Retinal pigment epithelial cell (primary cell): ENCODE measurements at places on chromosomes 2 and 18.

DNA sequence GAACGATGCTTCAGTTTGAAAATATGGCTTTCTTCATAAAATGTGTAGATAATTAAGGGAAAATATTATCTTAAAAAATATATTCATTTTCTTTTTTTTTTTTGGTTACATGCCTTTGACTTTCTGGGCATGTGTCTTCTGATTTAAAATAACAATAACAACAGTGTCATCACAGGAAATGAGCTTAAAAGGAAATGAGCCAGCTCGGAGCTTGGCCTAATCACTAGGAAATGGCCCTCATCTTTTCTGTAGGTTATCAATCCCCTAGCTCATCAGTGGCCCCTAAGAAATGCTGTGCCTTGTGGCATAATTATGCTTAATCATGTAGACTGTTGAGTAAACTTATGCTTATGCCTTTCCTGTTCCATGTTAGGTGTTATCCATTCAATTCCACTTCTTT lies 141.8 kb upstream of the FHL2 start:
- no peak for DNase-seq

DNA sequence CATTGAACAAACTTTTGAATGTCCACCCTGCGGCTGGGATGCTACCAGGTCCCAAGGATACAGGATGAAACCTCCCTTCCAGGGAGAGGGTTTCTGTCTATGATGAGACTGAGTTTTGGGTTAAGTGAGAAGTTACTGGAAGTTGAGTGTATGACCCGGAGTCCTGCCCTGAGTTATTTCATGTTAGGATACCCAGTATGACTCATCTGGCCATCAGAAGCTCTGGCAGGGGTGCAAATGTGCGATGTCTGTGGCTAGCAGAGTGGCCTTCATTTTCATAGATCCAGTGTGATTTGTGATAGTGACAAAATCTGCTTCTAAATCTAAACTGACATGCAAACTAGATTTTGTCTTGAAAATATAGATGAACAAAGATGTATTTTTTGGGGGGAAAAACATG lies 55.3 kb downstream of the KCTD1 start:
- DNase-seq = no peak

- DNase-seq = no peak
Observed at GRCh38 chr2:51219468-51219867, 187.5 kb upstream of the NRXN1 start.

- DNase-seq = no peak
Observed at GRCh38 chr2:206164261-206164862, 4.7 kb downstream of the EEF1B2 start.

DNA sequence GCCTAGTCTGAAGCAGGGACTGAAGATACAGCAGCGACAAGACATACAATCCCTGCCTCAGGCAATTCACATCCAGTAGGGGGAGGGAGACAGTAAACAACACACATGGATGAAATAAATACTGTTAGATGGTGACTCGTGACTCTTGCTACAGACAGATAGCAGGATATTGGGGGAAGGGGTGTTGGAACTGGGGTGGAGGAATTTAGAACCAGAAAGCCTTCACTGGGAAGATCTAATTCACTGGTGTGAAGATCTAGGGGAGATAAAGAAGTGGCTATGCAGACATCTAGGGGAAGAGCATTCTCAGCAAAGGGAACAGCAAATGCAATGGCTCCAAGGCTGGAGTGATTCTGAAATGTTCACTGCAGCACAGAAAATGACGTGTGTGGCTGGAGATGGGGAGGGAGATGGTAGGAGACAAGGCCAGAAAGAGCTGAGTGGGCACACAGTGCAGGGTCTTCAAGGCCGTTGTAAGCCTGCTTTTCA lies 52.6 kb upstream of the TMEM163 start:
- DNase-seq = no peak

- DNase-seq = no peak
Observed at GRCh38 chr18:58958628-58959027, 94.0 kb downstream of the ZNF532 start.

DNA sequence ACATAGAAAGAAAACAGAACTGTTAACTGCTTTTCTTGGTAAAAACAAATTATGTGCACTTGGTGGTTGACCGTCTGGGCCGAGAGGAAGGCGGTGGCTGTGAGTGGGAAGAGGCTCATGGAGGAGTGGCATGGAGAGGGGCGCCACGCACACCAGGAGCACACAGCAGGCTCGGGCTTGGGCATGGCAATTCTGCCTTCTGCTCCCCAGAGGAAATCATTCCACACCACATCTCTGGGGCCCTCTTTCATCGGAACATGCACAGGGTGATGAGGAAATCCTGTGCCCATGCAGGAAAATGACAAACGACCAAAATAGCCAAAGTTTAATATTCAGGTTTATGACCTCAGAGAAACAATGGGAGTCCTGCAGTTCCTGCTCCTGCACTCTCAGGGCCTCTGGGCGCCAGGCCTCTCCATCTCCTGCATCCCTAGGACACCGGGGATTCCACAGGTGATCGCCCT lies 26.4 kb downstream of the WDFY1 start:
- DNase-seq = no peak

- no peak for DNase-seq
Observed at GRCh38 chr2:165408186-165408585, 61.3 kb upstream of the CSRNP3 start.

GRCh38 chr2:240852671-240853314 lies 15.8 kb upstream of the AGXT start:
- no peak for DNase-seq

DNA sequence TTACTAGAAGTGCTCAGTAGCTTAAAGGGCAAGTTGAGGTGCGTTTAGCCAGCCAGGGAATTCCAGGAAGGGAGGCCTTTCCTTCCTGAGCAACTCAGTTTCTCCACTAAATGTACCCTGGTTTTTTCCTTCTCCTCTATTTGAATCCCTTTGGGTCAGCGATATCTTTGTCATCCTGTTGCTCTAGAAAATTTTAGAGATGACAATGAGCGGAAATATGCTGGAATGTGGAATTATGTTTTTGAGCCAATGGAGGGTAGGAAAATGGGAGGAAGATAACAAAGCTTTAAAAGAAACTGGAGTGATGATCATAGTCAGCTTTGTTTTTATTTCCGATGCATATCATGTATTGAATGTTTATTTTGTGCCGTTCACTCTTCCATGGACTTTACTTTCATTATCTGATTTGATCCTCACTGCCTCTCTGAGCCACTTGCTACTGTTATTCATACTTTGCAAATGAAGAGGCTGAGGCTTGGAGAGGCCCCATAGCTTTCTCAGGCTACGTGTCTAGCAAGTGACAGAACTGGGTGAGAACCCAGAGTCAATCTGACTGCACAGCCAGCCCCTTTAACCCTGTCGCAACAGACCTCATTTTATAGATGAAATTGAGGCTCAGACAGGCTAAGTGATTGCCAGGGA lies 67.3 kb downstream of the NTSR2 start:
- DNase-seq = no peak

GRCh38 chr2:10905006-10905861 lies 6.5 kb upstream of the KCNF1 start:
- no peak for DNase-seq

DNA sequence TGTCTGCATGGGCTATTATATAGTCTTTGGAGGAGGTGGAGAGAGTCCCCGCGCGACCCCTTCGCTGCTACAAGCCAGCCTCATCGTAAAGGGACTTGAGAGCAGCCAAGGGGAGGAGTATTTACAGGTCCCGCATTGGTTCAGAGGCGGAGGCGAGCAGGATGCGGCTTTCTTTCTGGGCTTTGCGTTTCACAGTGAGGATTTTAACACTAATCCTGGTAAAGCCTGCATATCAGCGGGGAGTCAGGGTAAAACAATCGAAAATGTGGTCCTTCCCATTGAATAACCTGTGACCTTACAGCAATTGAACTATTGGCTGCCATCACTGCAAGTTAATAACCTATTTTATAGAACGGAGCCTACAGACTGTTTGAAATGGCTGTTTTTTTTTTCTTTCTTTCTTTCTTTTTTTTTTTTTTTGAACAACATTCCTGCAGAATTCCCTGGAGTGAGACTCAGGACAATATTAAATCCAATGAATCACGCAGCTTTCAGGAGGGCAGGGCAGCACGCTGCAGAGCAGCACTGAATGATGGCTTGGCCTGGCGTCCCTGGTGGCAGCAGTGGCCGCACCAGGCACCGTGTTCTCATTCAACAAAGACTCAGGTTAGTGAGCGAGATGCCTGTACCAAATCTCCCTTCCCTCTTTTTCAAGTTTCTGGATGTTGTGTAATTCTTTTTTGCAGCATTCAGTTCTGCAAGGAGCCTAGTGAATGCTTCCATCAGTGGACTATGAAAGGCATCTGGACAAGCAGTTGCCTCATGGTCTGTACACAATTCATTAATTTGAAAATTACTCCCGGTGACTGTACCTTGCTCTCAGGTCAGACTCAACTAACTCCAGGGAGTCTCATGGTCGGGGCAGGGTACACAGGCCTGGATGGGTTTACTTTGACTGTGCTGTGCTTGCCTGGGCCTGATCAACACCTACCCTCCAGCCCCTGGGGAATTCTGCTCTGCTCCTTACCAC lies 19.8 kb downstream of the SMIM21 start:
- peak; percentile 14 for DNase-seq

DNA sequence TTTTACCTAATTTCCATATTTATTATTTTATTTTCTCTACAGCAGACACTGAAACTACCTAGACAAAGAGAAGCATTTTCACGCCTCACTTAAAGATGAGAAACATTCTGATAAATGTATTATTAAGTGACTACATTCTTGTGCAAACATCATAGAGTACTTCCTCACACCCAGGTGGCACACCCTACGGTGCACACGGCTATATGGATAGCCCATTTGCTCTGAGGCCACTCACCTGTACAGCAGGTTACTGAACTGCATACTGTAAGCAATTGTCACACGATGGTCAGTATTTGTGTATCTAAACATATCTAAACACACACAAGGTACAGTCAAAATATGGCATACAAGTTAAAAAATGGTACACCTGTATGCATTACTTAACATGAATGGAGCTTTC lies 481.4 kb downstream of the CMPK2 start:
- DNase-seq = no peak

GRCh38 chr2:111679202-111679601 lies 204.8 kb downstream of the ANAPC1 start:
- DNase-seq = no peak

- no peak for DNase-seq
Observed at GRCh38 chr18:74857901-74858300, 260.2 kb downstream of the ZNF407 start.

DNA sequence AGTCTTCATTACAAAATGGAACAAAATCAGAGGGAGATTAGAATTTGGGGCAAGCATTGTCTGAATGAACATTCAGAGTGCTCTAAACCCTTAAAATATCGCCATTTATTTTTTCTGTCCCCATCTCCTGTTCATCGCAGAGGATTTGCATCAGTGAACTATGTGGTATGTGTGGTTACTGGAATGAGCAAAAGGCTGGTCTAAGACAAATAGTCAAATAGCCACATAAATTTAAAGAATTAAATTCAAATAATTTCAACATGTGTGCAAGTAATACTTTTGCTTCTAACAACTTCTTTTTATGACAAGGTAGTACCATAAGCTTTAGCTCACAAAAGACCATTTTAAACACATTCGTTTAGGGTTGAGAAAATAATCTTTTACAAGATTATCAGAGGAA lies 82.6 kb upstream of the ST8SIA3 start:
- DNase-seq = no peak

GRCh38 chr2:223460774-223461211 lies 141.4 kb downstream of the SCG2 start:
- no peak for DNase-seq

GRCh38 chr2:226698671-226699070 lies 100.9 kb downstream of the IRS1 start:
- DNase-seq = no peak

DNA sequence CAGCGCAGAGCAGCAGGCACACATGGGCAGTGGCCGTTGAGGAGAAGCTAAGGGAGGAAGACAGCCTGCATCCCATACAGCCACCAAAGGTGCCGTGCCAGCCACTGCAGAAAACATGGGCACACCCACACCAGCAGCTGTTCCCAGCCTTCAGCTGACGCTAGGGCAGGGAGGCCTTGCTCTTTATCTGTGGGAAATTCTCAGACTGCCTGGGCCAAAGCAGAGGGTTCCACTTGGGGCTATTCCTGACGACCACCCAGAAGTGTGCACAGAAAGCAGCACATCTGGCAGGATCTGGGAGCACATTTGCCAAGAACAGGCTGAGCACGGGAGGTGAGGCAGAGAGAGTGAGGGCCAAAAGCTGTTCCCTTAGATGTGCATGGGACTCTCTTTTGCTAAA lies 101.3 kb upstream of the SOX11 start:
- no peak for DNase-seq

DNA sequence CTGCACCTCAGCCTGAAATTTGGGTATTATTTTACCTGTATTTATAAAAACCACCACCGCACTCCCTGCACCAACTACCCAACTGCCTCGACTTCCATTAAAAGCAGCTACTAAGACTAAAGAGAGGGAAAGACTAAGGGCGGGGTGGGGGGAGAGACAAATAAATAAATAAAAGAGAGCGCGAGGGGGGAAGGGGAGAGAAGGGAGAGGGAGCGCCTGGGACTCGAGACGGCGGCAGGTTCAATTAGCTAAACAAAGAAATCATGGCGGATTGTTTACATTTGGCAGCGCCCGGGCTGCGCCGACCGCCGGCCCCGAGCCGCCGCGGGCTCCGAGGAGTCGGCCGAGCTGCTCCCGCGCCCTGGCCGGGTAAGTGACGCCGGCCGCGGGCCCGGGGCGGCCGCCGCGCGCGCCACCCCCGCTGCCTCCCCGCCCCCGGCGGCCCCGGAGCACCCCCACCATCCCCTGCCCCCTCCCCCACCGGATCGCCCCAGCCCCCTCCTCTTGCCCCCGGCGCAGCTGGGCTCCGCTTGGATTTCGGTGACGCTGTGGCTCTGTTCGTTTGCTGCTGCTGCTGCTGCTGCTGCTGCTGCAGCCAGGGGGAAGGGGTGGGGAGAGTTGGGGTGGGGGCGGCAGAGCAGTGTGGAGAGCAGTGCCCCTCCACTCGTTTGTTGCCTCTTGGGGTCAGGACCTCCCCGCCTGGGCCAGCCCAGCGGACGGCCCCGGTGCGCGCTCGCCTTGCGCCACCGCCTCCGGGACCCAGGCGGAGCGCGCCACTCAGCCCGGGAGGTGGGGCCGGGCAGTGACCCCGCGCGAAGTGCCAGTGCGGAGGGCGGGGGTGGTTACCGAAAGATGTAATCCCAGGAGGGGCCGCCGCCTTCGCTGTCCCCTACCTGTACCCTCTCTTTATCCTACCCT lies 187.2 kb upstream of the FANCL start:
- no peak for DNase-seq

GRCh38 chr2:23555944-23556343 lies 171.0 kb downstream of the KLHL29 start:
- no peak for DNase-seq
